NCI-H345 (cell line): ENCODE measurements at places on chromosomes 13 and 19.

- DNase-seq, result no peak
Observed at GRCh38 chr19:8611391-8611876, 919 bp upstream of the ADAMTS10 start.

- no peak for DNase-seq
Observed at GRCh38 chr13:30711375-30711774, 24.0 kb upstream of the ALOX5AP start.

DNA sequence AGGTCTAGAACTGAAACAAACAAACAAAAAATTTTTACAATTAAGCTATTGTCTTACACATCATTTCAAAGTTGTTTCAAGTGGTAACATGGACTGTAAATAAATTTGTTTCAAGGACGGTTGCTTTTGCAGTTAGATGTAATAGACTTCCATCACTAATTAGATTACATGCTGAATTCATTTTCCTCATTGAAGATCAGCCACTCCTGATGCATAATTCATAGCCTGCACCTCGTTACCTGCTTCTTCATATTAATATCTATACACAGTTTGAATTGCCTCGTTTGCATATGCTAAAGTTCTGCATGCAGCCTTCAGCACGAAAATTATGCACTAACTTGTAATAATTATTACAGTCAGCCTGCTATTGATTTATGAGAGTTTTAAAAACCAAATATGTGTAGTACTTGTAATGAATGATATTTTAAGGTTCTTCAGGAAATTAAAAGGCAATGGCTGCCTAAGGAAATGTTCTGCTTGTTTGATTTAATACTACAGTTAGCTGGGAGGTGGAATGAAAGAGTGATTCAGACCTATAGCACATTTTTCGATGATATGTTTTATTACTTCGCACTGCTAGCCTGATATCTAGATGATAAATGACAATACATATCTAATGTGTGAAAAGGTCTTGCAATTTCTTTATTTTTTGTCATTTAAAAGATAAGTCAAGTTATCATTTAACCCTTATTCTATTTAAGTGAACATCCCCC lies 184.9 kb downstream of the DACH1 start:
- no peak for DNase-seq

GRCh38 chr13:27374126-27374613 lies 50.2 kb upstream of the GTF3A start:
- no peak for DNase-seq

- no peak for DNase-seq
Observed at GRCh38 chr13:103430368-103430767, 364.2 kb upstream of the SLC10A2 start.

DNA sequence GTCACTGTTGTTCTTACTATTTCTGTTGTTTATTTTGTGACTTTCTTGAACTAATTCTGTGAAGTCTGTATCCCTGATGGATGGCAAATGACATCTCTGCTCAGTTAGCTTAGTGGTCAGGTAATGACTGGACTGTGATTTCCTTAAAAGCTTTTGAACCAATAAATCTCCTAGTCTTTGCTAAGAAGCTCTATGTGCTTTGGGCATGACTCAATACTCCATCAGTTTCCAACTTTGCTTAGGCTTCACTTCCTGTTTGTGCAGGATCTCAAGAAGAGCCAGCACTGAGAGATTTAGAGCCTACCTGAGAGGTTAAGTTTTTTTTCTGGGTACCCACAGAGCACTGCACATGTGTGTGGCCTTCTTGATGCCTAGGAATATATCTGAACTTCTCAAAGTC lies 329.7 kb upstream of the HTR2A start:
- no peak for DNase-seq

GRCh38 chr13:75173457-75174356 lies 308.3 kb downstream of the TBC1D4 start:
- DNase-seq, result peak; percentile 54

DNA sequence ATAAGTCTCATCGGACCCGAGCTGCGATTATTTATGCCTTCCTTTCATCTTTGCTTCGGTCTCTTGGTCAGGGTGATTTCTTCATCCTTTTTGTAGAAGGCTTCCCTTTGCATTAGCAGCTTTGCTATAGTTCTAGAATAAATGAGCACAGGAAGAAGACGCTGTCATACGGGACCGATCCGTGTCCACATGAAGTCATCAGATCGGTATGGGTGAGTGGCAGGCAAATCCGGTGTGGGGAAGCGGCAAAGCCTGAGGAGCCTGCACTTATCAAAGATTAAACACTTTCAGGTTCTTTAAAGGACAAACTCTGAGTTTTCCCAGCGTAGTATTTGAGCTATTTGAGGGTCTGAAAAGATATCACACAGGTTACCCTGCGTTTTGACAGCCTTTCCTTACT lies 119.3 kb downstream of the IRS2 start:
- no peak for DNase-seq

DNA sequence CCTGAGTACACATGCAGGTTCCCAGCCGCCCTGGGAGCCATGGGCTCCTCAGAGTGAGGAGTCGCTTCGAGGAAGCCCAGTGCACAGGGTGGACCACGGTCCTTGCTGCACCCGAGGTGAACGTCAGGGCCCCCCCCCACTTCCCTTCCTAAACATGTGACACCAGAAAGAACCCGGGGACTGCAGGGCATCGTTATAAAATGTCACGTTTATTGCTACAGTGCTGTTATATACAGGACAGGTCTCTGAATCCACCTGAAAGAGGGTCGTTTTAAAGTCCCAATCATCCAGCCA lies 3.8 kb upstream of the UQCR11 start:
- no peak for DNase-seq
